ENCODE measurements at places on chromosomes 2 and 18.

DNA sequence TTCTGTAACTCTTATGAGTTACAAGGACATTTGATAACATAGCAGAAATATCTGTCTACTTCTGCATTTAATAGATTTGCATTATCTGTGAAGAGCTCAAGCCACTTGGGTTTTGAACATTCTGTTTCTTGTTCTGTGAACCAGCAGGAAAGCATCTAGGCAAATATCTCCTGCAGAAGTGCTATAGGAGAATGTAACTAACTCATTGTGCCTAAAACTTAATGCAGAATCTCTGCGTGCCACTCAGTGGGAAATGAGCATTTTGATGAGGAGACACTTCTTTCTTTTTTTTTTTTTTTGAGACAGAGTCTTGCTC is 63.5 kb downstream of the MYOM1 start:
- DNase-seq, result no peak

DNA sequence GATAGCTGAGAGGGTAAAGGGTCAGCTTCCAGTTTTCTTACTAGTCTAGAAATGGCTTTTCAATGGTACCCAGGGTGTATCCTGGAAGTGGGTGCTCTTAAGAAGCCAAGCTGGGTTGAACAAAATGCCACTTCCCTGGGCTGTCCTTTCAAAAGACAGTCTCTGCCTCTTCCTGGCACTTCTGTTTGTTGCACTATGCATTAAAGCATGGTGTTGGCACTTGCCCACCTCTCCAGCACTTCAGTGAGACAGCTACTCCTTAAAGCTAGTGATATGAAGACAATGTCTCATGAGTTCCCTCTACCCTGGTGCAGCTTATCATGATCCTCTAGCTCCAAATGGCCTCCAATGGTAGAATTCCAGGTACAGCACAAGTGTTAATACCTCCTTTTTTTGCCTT is 74.3 kb upstream of the IGFBP5 start:
- no peak for DNase-seq

DNA sequence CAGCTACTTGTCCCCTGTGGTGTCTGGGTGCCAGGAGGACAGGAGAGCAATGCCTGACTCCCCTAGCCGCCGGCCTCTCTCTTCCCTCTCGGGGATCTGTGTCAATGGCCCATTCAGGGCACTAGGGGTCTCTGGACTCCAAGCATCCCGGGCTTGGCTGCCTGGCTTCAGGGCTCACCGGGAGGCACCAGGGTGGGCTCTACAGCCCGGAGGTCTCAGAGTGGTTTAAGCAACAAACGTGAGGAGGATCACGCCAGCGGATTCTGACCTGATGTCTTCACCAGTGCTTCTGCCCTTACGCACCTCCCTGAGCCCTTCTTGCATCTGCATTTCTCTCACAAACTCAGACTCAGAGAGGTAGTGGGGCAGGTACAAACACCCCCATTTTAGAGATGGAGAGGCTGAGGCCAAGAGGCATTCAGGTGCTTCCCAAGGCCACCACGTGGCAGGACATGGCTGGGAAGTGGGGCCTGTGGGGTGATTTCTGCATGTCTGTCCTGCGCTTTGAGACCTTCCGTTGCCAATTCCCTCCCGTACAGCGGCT is 243.0 kb downstream of the CELF4 start:
- no peak for DNase-seq

DNA sequence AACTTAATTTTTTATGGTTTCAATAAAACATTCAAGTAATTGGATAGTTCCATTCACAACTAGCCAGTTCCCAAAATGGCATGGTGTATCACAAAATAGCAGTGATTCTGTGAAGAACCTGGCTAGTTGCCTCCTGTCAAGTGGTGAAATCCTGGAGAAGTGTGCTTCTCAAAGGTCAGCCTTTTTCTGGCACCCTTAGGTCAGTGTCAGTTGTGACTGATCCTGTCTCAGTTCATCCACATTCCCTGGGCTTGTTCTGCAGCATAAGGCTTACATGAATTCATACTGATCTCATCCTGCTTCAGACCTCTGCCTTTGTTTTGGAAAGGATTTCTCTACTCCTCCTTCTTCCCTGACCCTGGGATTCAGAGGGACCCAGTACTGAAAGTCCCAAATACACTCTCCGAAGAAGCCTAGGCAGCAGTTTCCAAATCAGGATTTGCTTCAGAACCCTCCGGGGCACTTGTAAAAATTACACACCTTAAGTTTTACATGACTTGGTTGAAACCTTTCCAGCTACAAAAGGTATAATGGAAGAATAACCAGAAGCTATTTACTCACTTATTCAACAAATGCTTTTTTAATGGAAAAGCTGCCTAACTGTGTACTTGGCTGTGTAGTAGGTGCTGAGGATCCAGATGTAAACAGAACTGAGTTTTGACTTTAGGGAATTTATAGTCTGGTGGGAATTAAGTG is 11.0 kb downstream of the MAP3K20 start:
- DNase-seq, result no peak

DNA sequence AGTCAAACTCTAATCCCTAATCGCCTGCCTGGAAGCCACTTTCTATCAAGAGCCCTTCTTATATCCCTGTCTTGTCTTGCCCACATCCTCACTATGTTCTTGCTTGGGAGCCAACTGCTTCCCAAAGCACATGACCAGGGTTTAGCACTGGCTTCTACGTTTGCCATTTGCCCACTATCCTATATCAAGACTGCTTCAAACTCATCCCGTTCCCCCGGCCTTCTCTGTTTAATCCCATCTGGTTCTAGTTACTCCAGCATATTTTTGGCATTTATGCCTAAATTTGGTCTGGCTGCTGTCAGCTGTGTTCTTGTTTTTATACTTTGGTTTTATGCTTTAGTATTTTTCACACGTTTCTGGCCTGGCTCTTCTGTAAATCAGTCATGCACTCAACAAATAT is 40.2 kb downstream of the POLR1A start:
- DNase-seq, result no peak

- DNase-seq, result no peak
Measured at GRCh38 chr2:128281852-128282245, 36.8 kb downstream of the HS6ST1 start.

GRCh38 chr2:190410166-190410565 is 2.0 kb downstream of the MFSD6 start:
- DNase-seq, result no peak

- no peak for DNase-seq
Measured at GRCh38 chr2:46493241-46493970, 14.0 kb downstream of the TMEM247 start.

- no peak for DNase-seq
Measured at GRCh38 chr2:60679036-60679780, 76.9 kb upstream of the PAPOLG start.

All from activated naive CD4-positive, alpha-beta T cell treated with anti-CD3 and anti-CD28 coated beads, Interleukin-2, amount 50 U/mL, for 16 hours (primary cell).